Activated T-cell treated with anti-CD3 and anti-CD28 coated beads for 4 hours (primary cell): ENCODE measurements at places on chromosomes 1 and 21.

GRCh38 chr21:46448108-46448507 lies 10.6 kb upstream of the DIP2A start:
- DNase-seq, result no peak

- no peak for DNase-seq
These were observed 18.0 kb downstream of the UMODL1 start for GRCh38 chr21:42089093-42089631.

DNA sequence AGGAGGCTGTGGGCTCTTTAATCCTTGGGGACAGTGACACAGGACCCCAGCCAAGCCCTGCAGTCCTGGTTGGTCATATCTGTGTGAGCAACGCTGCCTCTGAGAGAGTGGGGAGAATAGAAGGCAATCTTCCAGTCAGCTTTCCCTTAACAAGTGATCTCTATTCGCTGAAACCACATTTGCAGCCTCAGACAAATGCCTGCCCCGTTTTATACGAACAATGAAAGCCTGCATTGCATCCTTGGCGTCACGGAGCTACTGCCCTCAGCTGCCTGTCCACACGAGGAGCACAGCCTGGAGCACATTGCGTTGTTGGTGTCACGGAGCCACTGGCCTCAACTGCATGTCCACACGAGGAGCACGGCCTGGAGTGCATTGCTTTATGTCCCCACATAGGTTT lies 150.2 kb upstream of the ARHGEF16 start:
- DNase-seq, result no peak

- no peak for DNase-seq
These were observed 63.7 kb downstream of the AJAP1 start for GRCh38 chr1:4718071-4718470.

DNA sequence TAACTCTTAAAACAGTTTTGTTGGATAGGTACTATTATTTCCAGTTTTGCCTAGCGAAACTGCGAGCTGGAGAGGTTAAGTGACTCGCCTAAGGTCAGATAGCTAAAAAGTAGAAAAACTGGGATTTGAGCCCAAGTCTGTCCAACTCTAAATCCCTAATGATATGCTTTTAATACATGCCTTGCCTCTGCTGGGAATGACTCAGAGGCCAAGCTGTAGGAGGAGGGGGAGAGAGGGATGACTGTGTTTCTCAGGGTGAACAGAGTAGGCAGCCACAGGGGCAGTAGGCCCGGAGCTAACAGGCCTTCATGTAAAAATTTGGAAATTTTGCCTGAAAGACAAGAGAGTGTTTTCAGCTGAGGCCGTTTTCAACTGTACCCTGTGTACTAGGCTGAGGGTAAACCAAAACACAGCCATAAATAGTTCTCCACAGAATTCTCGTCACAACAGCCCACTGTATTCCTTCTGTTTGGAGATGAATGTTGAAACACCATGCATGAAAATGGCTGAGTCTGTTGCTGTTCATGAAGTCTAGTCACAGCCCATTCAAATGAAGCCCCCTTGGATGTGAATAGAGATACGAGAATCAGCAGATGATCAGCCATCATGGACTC lies 107.5 kb upstream of the HOOK1 start:
- DNase-seq, result no peak

- DNase-seq, result no peak
These were observed 8.7 kb downstream of the TFF3 start for GRCh38 chr21:42306366-42307035.

GRCh38 chr1:94531664-94532063 lies 9.9 kb downstream of the F3 start:
- no peak for DNase-seq

DNA sequence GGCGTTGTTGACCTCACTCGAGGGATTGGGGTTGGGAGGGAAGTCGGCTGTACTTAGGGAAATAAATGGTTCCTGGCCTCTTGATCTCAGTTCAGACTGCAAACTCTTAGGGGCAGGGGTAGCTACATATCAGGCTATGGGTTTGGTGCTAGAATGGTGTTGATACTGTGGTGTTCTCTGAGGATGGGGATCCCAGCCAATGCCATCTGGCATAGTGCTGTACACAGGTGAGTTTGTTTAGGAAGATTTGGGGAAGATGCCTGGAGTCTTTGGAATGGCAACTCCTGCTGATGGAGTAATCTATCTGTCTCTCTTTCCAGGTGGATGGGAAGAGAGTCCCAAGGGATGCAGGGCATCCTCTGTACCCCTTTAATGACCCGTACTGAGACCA lies 14.3 kb upstream of the NASP start:
- no peak for DNase-seq

GRCh38 chr1:203776636-203777035 lies 11.7 kb downstream of the LAX1 start:
- DNase-seq, result no peak

GRCh38 chr1:53326598-53327181 lies 1.2 kb downstream of the LRP8 start:
- peak; percentile 24 for DNase-seq

GRCh38 chr1:160397651-160398050 lies 2.7 kb upstream of the VANGL2 start:
- no peak for DNase-seq

DNA sequence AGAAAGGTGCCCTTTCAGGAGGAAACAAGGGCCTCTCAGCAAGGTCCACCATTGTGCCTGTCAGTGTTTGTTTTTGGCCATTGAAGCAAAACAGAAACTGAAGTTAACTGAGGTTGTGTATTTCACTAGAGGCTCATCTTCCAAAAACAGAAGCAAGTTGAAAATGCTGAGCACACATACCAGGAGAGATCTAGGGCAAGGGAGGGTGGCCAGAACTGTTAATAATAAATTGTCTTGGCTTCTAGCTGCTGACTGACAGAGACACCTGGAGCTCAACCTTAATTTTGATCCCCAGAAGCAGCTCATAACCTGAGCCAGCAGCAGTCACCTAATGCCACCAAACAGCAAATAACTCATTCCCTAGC lies 5.2 kb downstream of the AGMAT start:
- DNase-seq, result no peak

GRCh38 chr1:108591466-108591865 lies 31.6 kb downstream of the EEIG2 start:
- no peak for DNase-seq

DNA sequence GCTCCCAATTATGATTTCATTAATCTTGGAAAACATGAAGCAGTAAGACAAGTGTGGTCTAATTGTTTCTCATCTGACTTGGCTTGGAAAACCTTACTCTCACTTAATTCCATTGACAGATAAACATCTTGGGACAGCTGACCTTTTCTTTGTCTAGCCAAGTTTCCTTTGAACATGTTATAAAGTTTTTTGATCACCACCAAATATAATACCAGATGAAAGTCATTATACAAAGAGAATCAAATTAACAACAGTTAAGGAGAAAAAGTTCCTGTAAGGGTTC lies 50.2 kb downstream of the ALG14 start:
- no peak for DNase-seq

DNA sequence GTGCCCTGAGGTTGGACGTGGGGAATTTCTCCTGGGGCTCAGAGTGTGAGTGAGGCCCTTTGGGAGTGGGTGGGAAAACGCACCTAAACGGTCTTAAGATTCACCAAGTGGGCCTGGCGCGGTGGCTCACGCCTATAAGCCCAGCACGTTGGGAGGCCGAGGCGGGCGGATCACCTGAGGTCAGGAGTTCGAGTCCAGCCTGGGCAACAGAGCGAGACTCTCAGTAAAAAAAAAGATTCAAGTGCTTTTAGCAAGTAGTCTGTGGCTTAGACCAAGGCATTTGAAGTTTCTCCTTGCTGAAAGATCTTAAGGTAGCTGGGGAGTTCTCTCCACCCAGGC lies 1.4 kb downstream of the RPS8 start:
- no peak for DNase-seq

DNA sequence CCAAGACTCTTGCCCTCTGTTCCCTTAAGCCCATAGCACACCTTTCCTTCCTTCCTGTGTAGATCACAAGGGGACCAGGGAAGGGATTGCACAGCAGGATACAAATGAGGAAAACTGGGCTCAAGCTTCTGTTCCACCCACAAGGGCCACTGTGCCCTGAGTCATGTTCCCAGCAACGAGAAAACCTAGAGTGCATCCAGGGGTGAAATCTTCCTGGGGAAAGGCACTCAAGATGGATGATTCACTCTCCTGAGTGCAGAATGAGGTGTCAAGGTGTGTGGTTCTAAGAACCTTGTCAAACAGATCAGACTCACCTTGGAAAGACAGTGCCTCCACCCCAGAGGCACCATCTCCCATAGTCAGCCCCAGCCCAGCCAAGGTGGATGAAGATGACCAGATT lies 40.7 kb upstream of the EYA3 start:
- DNase-seq, result no peak

GRCh38 chr1:170096806-170097340 lies 22.4 kb upstream of the KIFAP3 start:
- DNase-seq, result no peak

DNA sequence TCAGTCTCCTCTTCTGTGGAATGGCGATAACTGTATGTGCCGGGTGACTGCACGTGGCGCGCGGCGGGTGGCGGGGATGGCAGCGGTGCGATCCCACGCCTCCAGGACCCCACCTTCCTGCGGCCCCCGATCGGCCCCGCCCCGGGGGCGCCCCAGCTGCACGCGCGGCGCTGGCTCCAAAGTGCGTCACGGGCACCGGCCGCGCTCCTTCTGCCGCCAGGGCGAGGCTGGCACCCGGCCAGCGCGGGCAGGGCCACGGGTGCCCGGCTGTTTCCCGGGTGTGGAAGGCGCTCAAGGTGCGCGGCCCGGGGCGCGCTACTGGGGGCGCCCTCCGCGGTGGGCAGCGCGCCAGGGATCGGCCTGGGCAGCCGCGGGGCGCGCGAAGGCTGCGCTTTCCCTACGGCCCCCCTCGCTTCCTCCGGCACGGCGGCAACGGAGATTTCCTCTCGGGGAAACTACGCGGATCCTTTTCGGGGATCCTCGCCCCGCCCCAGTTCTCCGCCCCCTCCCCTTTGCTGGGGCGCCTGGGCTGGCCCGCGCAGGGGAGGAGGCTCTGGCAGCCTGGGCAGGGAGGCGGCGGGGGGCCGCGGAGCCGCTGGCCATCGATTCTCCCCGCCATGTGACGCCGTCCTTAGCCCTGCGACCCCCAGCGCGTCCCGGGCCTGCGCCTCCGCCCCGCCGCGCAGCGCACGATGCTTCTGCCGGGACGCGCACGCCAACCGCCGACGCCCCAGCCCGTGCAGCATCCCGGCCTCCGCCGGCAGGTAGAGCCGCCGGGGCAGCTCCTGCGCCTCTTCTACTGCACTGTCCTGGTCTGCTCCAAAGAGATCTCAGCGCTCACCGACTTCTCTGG lies at the start of gene EVA1C:
EVA1C (plus strand) TSS at position 545 of the 853 bp plus-strand sequence; CDS start at position 693, 148 bp downstream.
- DNase-seq, result peak; percentile 68

DNA sequence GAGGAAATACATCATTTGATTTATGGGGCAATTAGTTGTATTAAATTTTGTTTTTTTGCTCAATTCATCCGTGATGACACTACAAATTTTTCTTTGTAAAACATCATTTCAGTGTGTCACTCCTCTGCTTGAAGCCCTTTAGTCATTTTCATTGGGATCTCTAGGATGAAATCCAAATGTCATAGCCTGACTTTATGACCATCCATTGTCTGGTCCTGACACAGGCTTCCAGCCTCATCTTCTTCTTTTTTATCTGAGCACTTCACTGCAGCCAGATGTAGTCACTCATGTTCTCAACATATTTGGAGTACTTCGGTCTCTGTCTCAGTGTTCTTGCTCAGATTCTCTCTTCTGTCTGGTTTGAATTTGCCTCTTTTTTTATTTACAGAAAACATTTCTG lies 173.1 kb downstream of the HMCN1 start:
- no peak for DNase-seq

- DNase-seq, result no peak
These were observed 19.4 kb downstream of the PGM1 start for GRCh38 chr1:63612564-63612963.

DNA sequence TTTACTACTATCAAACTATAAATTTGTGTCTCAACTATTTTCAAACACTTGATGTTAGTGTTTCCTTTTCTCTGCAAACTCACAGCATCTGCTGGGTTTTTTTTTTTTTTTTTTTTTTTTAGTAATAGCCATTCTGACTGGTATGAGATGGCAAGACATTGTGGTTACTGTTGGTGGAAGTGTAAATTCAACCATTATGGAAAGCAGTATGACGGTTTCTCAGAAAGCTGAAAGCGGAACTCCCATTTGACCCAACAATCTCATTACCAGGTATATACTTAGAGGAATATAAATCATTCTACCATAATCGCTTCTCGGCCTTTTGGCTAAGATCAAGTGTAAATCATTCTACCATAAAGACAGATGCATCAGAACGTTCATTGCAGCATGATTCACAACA lies 608.3 kb upstream of the ZP4 start:
- DNase-seq, result no peak

DNA sequence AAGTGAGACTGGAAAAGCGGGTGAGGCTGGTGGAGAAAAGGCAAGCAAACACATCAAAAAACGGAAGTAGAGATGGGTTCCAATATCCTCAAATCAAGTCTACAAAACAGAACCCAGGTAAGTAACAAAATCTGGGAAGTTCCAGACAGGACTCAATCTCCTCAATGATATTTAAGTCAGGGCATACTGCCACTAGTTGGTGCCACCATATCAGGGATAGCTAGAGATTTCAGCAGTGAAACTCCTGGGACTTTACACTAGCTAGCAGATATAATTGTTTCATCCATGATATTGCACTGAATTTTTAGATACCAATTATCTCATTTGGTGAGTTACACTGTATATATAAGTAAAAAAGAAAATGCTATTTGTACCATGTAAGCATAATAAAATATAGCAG lies 52.0 kb downstream of the EYA3 start:
- DNase-seq, result no peak

- DNase-seq, result no peak
These were observed 59.1 kb downstream of the NME7 start for GRCh38 chr1:169308313-169309039.

GRCh38 chr1:177976596-177976995 lies 6.7 kb upstream of the SEC16B start:
- no peak for DNase-seq

GRCh38 chr1:218965821-218966220 lies 207.9 kb upstream of the LYPLAL1 start:
- DNase-seq, result no peak

DNA sequence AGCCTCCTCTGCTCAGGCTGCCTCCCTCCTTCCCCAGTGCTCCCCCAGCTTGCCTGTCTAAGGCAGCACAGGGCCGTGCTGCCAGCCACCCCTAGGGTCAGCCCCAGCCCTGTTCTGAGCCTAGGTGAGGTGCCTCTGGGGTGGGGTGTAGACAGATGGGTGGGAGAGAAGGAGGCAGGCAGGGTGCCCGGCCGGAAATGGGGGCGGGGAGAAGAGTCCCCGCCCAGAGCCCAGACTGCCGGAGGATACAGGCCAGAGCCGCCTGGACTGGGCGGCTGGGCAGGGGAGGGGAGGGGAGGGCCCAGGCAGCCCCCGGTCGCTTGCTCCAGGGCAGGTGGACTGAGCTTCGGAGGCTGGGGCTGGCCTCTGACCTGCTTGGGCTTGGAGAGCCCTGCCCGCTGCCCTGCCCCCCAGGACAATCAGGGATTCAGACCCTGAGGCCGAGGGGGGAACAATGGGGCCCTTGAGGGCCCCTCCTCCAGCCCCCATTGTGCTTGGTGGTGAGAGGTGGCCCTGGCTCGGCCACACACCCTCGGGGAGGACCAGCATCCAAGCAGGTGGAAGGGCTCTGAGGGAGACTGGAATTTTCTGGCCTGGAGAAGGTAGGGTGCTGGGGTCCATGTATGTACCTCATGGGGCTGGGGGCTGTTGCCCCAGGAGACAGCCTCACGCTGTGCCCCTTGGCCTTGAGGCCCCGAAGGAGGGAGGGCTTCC lies at the start of gene GJC2:
GJC2 (plus strand) TSS at position 525 of the 714 bp plus-strand sequence. CDS start 7,829 bp downstream, outside the sequence.
- DNase-seq, result no peak

GRCh38 chr1:103783944-103784377 lies 34.3 kb downstream of the AMY1C start:
- no peak for DNase-seq
